Caudate nucleus (tissue), 63 donors: ENCODE measurements at places on chromosomes 11 and 22.

- DNase-seq: no peak
Observed at GRCh38 chr11:41379084-41379483, 80.4 kb downstream of the LRRC4C start.

GRCh38 chr22:19767427-19768341 is 7.1 kb downstream of the TBX1 start:
- DNase-seq: no peak

- DNase-seq: no peak
Observed at GRCh38 chr22:26045051-26045450, 124.2 kb upstream of the SEZ6L start.

DNA sequence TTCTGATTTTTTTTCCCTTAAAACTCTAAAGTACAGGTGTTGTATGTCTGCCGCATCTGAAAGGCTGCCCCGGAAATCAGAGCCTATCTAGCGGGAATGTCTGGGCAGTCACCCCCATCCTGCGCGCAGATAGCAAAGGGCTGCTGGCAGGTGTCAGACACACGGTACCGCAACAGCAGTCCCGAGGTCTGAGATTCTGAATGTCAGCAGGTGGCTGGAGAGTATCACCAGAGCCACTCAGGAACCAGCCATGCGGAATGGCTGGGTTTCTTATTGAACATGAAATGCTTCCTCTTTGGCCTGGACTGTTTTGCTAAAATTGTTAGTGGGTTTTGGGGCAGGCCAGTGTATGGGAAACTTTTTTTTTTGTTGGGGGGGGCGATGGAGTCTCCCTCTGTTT is 53.3 kb downstream of the CERK start:
- no peak for DNase-seq

GRCh38 chr11:47906066-47906465 is 57.9 kb upstream of the NUP160 start:
- DNase-seq: no peak

- no peak for DNase-seq
Observed at GRCh38 chr22:43338766-43339345, 4.3 kb downstream of the SCUBE1 start.

- no peak for DNase-seq
Observed at GRCh38 chr22:44627521-44628139, 74.4 kb upstream of the PRR5 start.

DNA sequence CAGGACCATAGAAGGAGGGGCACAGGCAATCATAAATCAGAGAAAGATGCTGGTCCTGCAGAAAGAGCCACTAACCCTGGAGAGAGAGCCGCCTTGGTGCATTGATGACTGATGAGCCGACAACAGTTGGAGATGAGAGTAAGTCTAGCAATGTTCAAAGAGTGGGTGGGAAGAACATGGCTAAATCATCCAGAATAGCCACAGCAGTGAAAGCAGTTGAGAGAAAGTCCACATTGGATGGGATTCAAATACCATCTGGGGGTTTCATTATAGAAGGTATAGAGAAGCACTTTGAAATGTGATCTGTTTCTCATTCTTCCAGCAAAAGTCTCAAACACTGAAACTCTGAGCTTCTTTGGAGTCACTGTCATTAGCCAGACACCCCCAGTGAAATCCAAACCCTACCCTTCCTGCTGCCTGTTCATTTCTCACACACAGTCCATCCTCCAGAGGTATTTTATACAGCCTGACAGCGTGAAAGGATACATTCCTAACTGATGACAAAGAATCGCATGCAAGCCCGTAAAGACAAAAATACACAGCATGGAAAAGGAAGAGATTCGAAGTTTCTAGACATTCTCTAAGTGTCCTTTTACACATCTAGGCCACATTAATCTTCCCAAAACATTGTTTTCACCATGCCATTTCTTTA is 303.1 kb upstream of the MPPED2 start:
- DNase-seq: no peak

GRCh38 chr22:34943830-34944229 is 122.1 kb upstream of the ISX start:
- no peak for DNase-seq

GRCh38 chr11:134542401-134543165 is 130.5 kb upstream of the B3GAT1 start:
- DNase-seq: no peak

DNA sequence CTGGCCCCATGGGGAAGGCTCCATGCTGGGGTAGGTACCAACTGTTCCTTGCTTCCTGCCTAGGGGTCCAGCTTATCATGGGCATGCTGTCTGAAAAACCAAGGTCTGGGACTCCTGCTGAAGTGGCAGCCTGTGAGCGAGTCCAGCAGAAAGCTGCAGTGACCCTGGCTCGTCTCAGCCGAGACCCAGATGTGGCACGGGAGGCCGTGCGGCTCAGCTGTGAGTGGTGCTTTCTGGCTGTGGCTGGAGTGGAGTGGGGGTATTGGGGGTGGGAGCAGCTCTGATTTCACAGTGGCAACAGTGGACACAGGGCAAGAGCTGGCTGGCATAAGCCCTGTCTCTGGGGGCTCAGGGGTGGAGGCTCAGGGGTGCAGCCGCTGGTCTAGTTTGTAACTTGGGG is 124.1 kb downstream of the INSC start:
- no peak for DNase-seq

DNA sequence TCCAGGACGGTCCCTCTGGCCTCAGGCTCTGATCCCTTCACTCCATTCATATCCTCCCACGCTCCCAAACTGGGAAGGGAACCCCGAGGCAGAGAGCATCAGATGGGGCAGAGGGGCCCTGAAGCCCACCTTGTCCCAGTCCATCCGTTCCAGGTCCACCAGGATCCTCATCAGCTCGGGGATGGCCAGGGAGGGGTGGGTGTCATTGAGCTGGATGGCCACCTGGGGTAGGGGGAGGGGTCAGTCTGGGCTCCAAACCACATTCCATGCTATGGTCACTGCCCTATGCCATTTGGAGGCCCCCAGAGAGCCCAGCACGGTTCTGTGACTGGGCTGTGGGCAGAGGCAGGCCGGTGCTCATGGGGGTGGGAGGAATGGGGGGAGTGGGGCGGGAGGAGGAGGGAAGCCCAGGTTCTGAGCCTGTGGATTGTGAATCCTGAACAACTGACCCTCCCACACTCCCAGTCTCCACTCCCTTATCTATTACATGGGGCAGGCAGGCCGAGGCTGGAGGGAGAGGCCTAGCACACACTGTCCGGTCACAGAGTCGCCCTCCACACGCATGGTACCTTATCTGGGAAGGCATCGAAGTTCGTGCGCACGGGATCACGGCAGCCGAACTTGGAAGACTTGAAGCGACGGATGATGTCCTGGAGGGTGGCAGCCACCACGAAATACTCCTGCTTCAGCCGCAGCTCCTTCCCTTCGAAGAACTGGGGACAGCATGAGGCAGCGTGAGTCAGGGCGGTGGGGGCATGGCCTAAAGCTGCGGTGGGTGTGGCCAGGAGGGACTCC is 5.5 kb downstream of the PYGM start:
- no peak for DNase-seq

- DNase-seq: no peak
Observed at GRCh38 chr11:35491231-35491871, 34.1 kb downstream of the PAMR1 start.

- DNase-seq: no peak
Observed at GRCh38 chr11:70522309-70522592, 123.9 kb downstream of the CTTN start.

DNA sequence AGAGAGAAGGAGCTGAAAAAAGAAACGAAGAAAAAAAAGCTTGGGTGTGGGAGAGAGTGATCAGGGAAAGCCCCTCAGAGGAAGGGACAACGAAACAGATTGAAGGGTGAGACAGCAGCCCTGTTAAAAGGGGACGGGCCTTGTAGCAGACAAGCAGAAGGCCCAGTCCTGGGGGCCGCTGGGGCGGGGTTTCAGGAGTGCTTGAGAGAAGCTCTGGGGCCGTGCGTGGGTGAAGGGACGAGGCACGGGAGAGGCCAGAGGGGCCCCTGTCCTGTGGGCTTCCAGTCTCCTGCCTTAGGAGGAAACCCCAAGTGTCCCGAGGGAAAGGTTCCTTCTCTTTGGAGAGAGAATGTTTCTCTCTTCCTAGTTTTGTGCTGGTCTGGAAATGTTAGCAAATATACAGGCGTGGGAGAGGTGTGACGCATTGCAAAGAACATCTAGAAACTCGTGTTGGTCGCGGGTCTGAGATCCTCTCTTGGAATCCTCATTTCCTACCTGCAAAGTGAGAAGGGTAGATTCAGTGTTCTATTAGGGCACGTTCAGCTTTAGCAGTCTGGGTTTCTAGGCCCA is 28.6 kb downstream of the ADAMTS15 start:
- DNase-seq: peak; percentile 29

DNA sequence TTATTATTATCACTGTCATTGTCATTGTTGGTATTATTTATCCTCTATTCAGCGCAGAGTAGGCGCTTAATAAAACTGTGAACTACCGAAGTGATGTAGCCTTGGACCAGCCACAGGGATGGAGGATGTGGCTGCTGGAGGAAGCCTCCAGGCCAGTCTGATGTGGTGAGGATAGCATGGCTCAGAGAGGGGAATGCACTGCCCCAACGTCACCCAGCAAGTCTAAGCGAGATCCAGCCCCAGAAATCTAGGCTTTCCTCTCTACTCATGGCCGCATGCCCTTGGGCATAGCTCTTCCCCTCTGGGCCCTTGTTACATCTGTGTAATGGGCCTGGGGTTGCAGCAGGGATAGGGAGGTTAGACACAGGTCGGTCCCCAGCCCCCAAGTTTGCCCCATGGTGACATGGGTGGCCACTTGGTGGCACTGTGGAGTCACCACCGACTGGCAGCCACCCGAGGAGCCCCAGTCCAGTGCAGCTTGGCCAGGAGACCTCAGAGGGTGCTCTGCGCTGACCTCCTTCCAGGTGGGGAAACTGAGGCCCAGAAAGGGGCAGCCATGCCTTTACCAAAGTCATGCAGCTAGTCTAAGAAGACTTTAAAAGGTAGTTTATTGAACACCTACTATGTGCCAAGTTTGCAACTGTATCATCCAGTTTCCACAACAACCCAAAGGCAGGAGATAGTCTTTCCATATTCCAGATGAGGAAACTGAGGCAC is 395.7 kb downstream of the MN1 start:
- DNase-seq: no peak

GRCh38 chr11:11427542-11427941 is 74.5 kb upstream of the CSNK2A3 start:
- DNase-seq: no peak

- DNase-seq: no peak
Observed at GRCh38 chr11:94171693-94172440, 43.2 kb downstream of the PANX1 start.

- peak; percentile 48 for DNase-seq
Observed at GRCh38 chr11:78715639-78716311, 141.1 kb upstream of the NARS2 start.
